ENCODE measurements at places on chromosomes 16 and 17.
A peak's percentile ranks its signal among the peaks of the same experiment; 100 is the strongest.

DNA sequence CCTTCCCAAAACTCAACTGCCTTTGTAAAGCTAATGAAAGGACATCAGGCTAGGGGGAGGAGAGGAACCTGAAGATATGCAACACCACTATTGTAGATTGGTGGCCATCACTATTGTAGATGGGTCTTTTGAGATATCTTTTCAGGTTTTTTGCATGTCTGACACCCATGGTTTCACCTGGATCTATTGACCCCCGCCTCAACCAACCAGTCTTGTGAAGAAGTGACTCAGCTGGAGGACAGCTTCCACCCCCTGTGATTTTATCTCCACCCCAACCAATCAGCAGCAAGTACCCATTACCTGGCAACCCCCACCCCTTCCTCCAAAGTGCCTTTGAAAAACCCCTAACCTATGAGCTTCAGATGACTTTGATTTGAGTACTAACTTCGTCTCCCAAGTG, 382.6 kb upstream of the GOT2 start:
- no peak for DNase-seq

DNA sequence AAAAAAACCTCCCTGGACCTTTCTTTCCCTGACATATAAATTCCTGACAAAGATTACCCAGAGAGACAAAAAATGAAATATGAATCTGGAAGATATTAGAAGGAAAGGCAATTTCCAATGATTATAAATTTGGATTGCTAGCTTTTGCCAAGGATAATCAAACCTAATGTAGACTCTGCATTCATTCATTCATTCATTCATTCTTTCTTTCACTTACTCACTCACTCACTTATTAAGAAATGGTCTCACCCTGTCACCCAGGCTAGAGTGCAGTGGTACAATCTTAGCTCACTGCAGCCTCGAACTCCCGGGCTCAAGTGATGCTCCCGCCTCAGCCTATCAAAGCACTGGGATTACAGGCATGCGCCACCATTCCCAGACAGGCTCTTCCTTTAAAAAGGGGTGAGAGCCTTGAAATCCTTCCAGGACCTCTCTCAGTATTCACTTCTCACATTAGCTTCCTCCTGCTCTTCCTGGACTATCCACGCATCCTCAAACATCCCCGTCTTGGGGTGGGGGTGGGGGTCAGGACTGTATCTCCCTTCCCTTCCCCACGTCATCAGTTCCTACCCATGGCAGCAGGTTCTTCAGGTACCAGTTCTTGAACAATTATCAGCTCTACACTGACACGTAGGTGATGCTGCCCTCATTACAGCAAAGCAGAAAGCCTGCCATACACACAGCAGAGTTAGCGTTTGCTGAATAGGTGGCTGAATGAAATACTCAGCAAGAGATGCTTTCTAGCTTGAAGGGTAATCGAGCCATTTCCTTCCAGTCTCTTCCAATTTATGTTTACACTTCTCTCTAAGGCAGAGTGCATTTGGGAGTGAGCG, 19.8 kb downstream of the PRPSAP1 start:
- DNase-seq, result no peak

- DNase-seq, result peak; percentile 64
These were observed 17.3 kb upstream of the WFDC1 start for GRCh38 chr16:84277244-84277823.

GRCh38 chr16:6926762-6927161, 405.9 kb upstream of the RBFOX1 start:
- DNase-seq, result no peak

DNA sequence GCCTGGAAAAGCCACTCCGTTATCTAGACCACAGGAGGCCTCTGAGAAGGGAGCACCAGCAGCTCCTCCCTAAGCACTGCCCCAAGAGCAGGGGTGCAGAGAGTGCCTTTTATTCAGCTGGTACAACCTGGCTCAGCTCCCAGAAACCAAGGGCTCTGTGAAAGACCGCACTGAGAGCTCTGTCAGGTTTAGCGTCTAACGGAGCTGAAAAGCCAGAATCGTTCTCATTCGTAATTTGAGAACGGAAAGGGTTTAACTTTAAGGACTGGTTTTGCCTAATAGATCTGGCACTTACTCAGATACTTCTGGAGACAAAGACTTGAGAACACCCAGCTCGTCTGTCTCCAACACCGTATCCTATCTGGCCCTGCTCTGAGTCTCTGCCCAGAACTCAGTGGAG, 13.5 kb downstream of the MPG start:
- no peak for DNase-seq

- DNase-seq, result no peak
These were observed 26.3 kb downstream of the ZC3H18 start for GRCh38 chr16:88596483-88596882.

- DNase-seq, result peak; percentile 59
These were observed 1.4 kb downstream of the CENPX start for GRCh38 chr17:82021107-82021899.

DNA sequence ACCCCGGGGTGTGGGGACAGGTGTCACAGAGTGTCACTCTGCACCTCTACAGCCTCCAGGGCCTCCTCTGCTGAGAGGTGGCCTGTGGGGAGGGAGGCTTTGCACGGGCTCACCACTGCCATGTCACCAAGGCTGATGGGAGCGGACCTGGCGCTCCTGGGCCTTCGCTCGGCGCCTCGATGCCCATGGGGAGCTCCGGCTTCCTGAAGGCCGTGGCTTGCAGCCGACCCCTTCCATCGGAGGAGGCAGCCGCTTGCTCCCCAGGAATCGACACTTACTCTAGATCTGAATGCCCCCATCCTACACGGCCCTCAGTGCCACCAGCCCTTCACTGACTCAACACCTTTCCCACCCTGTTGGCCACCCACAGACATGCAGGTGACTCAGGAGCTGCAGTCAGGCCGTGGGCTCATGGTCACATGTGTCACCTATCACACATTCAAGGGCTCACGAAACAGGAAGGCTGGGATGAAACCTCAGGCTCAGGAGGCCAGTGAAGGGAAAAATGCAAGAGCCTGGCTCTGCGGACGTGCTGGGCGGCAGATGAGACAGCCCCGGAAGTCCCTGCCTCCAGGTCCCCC, 11.9 kb downstream of the LGALS3BP start:
- DNase-seq, result no peak

DNA sequence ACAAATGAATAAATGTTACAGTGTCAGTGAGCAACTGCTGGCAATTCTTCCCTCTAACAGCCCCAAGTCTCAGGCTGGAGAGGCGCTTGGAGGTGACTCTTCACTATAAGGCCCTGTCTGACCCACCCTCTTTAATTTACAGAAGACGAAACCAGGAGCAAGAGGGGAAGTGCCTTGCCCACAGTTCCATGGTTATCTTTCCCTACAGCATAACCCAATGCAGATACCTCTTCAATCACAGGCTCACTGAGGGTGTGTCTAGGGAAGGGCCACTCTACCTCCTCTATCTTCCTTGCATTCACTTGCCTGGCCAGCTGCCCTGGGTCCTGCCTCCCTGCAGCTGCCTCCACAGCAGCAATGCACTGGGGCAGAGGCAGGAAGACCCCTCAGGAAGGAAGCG, 9.6 kb upstream of the N4BP1 start:
- no peak for DNase-seq

DNA sequence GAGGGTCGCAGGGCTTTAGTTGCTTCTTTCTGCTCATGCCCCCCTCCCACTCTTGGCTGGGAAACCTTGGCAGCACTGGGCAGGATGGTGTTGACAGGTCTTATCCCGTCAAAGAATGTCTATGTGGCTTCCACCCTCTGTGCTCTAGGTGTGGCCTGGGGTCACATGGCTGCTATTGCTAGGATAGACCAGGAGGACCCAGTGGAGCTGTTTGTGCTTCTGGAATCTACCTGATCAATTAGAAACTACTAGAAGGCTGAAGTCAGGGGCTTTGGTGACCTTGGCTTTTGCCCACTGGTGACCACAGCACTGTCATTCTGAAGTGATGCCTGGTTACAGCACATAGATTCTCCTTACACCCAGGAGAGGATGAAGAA, 105.8 kb downstream of the CMIP start:
- DNase-seq, result no peak

DNA sequence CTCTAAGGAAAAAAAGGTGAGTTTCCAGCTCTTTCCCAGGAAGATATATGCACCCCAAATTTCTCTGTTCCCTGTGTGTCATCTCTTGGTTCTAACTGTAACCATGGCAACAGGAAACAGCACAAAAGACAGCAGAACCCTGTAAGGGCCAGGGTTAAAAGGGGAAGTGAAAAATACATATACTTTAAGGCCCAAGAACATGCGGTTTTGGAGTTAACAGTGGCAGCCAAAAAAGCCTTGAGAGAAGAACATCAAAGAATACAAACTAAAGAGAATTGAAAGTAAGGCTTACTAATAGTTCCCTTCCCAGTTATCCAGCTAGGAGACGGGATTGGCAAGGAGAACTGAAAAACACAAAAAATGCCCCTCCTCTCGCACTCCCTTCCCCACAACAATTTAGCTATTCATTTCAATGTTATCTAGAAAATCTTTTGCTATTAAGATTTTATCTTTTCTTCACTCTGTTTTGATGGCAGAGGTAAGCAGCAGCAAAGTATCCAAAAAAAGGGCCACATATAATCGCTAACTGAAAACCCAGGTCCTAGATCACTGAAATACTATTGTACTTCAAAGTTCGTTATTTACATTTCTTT, 1.5 kb downstream of the SPOP start:
- peak; percentile 86 for DNase-seq

DNA sequence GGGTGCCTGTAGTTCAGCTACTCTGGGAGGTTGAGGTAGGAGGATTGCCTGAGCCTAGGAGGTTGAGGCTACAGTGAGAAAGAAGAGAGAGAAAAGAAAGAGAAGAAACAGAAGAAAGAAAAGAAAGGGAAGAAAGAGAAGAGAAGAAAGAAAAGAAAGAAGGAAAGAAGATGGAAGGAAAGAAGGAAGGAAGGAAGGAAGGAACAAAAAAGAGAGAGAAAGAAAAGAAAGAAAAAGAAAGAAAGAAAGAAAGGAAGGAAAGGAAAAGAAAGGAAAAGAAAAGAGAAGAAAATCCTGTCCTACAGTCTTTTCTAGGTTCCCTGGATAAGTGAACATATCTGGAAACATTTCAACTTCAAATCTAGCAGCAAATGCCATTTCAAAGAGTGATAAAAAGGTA, 29.6 kb upstream of the PHLPP2 start:
- no peak for DNase-seq

DNA sequence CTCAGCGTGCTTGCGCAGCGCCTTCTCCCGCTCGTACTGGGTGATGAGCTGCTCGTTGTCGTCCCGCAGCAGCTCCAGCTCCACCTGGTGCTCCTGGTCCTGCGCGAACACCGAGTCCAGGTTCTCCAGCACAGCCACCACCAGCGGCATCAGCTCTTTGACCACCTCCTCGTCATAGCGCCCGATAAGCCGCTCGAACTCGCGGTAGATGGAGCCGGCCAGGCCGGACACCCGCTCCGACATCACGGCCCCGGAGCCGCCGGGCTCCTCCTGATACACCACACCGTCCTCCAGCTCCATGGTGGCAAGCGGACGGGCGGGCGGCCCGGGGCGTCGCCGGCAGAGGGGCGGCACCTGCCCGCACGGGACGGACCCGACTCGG, 320 bp downstream of the SPAG9 start:
- DNase-seq, result peak; percentile 43

DNA sequence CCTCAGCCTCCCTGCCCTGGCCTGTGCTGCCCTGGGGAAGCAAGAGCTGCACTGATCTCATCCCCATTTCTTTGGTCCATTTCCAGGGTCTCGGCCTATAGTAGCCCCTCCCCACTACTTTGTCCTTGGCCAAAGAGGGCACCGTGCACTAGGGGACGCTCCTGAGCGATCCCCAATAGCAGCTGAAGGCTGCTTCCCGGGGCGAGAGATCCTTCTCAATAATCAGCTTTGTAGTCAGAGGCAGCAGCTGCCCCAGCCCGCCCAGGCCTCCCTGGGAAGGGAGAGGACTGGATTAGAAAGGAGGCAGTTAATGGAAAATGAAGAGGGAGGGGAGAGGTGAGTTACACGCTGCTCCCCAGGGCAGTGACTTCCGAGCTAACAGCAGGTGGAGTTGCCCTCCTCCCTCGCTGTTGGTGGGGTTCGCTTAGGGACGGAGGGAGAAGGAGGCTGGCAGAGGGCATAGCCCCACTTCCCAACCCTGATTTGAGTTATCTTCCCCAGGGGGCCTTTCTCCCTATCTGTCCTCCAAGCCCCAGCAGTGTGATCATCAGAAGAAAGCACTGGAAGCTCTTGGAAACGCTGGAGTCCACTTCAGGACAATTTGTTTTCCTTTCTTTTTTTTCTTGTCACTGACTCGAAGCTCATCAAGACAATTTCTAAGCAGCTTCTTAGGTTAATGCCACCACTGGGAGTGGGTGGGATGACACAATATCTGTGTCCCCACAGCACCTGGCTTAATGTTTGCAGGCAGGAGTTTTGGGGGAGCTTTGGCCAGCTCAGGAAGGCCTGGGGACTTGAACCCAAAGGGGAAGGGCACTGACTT, 2.6 kb downstream of the MXRA7 start:
- no peak for DNase-seq

DNA sequence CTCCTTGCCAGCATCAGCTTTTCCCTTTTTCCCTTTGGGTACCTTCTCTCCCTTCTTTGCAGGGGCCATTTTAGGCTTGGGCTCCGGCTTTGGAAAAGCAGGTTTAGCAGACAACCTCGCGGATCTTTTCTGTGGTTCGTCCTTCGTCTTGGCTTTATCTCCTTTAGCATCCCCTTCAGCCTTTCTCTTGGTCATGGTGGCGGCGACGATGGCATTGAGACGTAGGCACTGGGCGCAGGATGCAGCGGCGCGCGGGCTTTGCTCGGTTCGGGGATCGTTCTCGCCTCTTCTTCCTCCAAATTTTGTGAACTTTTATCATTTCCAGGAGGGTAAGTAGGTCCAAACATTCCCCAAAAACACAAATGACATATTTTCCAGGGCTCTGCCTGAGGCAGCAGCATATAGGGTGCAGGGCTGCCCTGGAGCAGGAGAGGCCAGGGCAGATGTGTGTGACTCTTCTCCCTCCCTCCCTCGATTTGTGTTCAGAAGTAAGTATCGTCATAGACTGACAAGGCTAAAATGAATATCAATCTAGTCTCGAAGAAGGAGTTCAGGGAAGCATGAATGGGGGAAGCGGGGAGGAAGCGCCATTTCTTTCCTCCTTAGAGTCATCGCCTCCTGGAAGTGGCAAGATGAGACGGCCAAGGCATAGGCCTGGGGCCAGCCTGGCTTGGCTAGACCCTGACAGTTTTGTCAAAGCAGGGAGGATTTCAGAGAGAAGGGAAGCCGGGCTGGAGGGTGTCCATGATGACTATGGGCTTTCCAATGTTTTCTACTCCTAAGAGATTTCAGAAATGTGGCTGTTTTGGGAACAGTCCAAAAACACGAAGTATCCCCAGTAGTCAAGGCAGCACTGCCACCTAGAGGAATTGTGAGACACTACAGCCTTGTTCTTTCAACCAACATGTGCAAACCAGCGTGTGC, 13.2 kb downstream of the CHCT1 start:
- peak; percentile 75 for DNase-seq

- DNase-seq, result no peak
These were observed 16.9 kb downstream of the CLEC16A start for GRCh38 chr16:10961231-10961630.

- no peak for DNase-seq
These were observed at the start of gene SHISA6 for GRCh38 chr17:11240841-11241610. SHISA6 (plus strand) TSS chr17:11241213.

- DNase-seq, result no peak
These were observed 43.8 kb downstream of the TBCD start for GRCh38 chr17:82795615-82796014.

GRCh38 chr17:38345743-38346142, 2.0 kb upstream of the GPR179 start:
- no peak for DNase-seq

All from CD4-positive, alpha-beta T cell treated with Interleukin-2 at 100 ng/mL for 4 hours (primary cell).